ENCODE measurements at places on chromosomes 6 and 20.

GRCh38 chr6:157019733-157020132 is 242.6 kb downstream of the ARID1B start:
- DNase-seq: no peak

- no peak for DNase-seq
Observed at GRCh38 chr6:135280375-135281136, 99.4 kb downstream of the MYB start.

- DNase-seq: no peak
Observed at GRCh38 chr6:69438113-69438512, 358.7 kb downstream of the LMBRD1 start.

DNA sequence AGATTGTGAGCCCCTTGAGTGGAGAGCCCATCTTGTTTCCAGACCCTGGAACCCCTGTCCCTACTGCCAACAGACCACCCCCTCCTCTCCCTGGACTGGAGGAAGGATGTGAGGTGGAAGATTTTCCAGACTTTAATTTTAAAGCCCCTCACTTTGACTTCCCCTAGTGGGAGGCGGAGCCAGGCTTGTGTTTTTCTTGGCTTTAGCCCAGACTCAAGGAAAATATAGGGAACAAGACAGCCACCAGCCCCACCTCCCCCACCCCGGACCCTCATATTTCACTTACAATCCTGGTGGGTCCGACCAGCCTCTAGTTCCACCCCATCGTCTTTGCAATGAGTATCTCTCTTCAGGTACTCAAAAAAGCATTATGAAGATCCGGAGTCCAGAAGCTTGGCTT is 40.8 kb downstream of the NCR2 start:
- no peak for DNase-seq

DNA sequence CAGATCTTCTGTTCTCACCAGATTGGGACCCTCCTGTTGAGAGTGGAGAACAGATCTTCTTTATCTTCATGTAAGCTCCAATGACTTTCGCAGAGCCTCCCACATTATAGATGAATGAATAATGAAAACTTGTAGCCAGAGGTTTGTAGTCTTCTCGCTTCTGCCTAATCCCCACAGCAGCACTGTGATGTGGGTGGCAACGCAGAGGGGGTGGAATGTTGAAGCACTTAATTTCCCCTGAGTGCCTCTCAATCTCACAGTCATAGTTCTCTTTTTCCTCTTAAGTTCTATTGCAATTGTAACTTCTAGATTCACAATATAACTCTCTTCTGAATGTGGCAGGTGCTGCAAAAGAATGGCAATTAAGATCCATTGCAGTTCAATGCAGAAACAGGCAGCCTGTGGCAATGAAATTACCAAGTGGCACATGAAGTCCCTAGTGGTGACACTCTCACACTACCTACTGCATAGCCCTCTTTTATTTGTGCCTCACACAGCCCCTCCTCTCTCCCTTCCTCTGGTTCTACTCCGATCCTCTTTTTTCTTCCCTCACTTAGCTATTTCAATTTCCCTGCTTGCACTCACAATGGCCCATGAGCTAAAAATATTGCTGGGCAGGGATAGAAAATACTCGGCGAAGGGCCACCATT is 281.9 kb downstream of the UBE3D start:
- peak; percentile 67 for DNase-seq

DNA sequence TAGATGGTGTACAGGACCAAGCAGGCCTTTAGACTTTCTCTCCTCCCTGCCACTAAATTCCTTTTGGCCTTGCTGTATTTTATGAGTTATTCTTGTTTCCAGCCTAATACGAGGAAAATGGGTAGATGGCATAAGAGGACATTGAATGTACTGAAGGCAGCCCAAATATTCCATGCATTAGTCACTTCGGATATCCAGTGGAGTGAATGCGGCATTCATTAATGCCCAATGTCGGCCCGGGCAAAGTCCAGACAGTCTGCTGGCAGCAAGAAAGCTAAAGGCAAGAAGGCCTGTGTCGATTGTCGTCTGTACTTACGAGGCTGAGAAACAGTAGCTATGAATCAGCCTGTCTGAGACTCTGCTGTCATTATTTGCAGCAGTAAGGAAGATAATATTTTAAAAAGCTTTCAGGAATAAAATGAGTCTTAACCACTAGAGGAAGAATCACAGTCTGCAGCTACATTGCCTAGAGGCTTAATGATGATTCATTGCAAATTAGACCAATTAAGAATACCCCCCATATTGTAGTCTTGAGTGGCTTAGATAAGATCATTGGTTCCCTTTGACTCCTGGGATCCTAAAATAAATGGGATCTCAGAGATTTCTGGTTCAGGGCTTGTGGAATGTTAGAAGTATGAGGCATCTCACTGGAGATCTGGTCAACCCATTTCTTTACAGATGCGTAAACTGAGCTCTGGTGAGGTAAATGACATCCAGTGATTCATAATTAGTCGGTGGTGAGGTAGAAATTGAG is 534.1 kb upstream of the JAG1 start:
- no peak for DNase-seq

GRCh38 chr6:105932440-105932839 is 153.7 kb upstream of the PRDM1 start:
- no peak for DNase-seq

GRCh38 chr20:24620937-24621519 is 151.6 kb downstream of the SYNDIG1 start:
- no peak for DNase-seq

DNA sequence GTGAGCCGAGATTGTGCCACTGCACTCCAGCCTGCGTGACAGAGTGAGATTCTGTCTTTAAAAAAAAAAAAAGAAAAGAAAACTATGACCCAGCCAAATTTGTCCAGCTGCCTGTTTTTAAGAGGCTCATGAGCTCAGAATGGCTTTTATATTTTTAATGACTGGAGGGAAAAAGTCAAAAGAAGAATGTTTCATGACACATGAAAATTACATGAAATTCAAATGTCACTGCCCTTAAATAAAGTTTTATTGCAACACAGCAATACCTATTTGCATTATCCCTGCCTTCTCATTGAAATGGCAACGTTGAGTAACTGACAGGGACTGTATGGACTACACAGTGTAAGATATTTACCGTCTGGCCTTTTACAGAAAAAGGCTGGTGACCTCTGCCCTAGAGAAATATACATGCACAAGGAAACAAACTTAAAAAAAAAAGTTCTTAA is 11.4 kb downstream of the SENP6 start:
- peak; percentile 20 for DNase-seq
